NCI-H1048 (cell line): ENCODE measurements at places on chromosomes 7 and 10.

DNA sequence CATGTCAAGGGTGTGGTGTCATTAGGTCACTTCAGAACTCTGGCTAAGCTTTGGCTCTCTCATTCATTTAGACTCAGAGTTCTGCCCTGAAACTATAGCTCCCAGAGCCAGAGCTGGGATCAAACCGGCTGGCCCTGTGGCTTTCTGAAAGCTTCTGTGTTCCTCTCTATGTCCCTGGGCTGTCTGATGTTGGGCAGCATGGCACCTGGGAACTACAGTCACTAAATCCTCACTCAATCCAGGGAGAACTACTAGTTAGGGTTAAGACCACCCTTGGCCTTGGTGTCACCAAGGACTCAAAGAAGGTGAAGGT, 13.2 kb downstream of the ATG9B start:
- DNase-seq, result no peak

GRCh38 chr10:78936412-78937342, 132.1 kb upstream of the ZMIZ1 start:
- no peak for DNase-seq

DNA sequence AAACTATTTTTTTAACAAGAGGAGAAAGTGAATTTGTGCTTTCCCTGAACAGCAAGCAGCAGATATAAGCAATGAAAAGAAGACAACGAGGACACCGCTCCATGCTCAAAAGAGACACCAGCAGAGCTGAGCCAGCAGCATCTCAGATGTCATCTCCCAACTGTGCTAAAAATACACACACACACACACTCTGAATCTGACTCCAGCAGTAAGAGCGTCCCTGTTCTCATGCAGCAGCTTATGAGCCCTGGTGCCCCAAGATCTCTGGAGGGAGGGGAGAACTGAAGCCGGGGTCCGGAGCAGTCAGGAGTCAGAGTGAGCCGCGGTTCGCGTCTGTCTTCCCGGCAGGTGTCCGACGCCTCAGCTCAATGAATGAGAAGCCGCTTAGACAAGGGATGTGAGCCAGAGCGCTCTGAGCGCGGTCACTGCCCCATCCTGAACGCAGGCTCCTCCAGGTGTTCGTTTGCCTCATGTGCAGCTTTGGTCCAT, 49.2 kb downstream of the SVIL start:
- no peak for DNase-seq

GRCh38 chr7:95737828-95738505, 34.4 kb upstream of the DYNC1I1 start:
- no peak for DNase-seq

DNA sequence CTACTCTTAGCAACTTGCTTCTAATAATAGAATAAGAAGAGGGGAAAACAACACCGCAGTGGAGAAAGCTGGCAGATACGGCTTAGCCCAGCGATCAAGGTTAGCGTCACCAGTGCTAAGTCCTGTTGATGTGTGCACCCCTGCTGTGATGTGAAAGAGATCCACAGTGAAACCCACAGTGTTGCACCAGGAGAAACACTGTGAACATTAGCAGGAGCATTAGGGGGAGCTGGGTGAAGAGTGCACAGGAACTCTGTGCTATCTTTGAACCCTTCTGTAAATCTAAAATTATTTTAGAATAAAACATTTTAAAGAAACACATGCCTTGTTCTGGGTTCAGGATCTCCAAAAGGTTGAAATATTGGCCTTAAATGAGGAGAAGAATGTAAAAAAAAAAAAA, 154.1 kb upstream of the UNC5B start:
- DNase-seq, result no peak
